Left cardiac atrium (tissue), 4 donors: ENCODE measurements at places on chromosomes 1 and 21. TPM values are rescaled to one million over a fixed set of nuclear protein-coding genes. Genes with fewer than 3 reads are reported as not detected.

- no peak for DNase-seq
Measured at GRCh38 chr1:206768472-206769303, 1.9 kb upstream of the IL19 start.

The CYP4Z1 gene
- 1.1 TPM for total RNA-seq

DNA sequence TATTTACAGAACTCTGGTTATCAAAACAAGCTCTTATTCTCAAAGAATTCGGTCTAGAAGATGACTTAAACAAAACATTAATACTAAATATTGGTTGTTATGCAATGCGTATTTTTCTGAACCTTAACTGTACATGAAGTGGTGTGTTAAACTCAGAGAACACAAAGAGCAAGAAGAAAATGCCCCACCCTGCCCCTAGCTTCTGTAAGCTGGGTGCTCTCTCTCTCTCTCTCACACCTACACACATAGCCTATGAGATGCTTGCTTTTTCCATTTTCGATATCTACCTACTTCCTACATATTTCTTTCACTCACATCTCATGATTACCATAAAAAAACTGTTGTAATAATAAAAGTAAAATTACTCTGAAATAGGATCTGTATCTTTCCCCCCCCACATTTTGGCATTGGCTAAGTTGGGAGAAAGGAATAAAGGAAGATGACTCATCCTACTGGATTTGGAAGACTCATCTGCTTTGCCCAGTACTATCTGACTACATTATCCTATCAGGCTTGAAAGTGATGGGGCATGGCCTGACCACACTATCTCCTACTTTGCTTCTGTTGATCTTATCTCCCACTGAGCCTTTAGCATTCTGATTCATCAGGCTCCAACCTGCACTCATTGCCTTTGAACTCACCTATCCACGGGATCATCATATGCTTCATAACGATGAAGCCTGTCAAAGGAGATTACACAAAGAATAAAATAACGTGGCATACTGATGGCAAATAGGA, 2.9 kb downstream of the CRYZ start:
- no peak for DNase-seq

The RXFP4 gene
- total RNA-seq, result not detected

DNA sequence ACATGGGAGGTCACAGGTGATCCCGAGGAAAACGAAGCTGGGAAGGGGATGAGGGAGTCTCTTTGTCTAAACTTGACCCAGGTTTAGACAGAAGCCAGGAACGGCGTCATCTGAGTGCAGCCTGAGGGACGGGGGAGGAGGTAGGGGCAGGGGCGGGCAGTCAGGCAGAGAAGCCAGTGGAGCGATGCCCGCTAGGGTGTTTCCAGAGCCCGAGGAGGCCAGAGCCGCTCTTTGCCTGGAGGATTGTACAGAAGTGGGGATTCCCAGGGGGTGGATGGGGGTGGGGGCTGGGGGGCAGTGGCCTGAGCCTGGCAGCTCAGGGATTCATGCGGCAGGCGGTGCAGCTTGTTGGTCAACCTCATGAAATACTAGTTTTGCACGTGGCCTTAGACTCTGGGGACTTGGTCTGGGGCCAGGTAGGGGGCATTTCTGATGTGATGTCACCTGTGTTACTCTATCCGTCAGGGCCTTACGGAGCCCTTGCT, 58.4 kb downstream of the VPS26C start:
- DNase-seq, result no peak

The LCE6A gene
- total RNA-seq, result not detected

DNA sequence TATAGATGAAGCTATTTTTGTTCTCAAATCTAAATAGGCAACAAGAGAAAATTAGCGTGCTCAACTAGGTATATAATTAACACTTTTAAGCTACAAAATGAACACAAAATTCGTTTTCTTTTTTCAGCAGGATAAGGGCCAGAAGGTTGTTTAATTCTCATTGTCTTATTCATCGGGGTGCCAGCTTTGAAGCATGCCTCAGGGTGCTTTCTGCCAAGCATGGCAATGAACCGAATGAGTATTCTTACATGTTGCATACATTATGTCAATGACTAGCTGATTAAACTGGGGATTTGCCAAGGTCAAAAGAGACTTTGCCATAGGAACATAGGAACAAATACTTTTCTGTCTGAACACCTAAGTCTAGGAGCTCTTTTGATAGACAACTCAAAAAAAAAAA, 102.0 kb upstream of the MAP1LC3C start:
- DNase-seq, result no peak

The TAS1R1 gene
- not detected for total RNA-seq

The FUCA1 gene
- 19.9 TPM for total RNA-seq

- DNase-seq, result no peak
Measured at GRCh38 chr1:5968161-5968736, 24.0 kb downstream of the NPHP4 start.

DNA sequence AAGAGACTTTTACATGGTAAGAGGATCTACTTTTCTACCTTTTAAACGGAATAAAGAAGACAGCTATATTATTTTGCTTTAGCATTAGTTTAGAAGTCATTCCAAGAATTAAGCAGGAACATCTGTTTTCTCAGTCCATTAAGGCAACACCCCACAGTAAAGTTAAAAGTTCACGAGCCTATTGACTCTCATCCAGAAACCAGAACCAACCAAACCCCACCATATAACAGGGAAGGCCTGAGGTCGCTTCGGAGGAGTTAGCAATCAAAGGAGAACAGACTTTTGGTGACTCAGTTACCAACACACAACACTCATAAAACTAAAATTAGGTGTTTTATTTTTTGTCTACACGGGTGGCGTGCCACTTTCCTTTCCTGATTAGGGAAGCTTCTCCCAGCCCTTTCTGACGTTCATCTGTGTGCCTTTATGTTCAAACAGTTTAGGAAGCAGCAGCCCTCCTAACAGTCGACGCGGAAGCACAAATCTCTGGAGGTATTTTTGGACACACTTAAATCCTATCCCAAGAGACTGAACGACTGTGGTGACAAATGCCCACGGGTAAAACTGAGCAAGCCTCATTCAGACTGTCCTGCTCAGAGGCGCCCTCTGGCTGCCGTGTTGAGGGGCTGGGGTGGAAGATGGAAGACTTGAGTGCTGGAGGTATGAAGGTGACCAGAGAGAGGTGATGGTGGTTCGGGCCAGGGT, 8.6 kb upstream of the PLA2G2C start:
- DNase-seq, result peak; percentile 76

GRCh38 chr1:116962987-116963639, 38.4 kb upstream of the CD101 start:
- no peak for DNase-seq

The LENEP gene
- total RNA-seq, result not detected

- DNase-seq, result no peak
Measured at GRCh38 chr1:35426097-35426586, 131.1 kb downstream of the KIAA0319L start.

The SMIM1 gene
- 35.9 TPM for total RNA-seq

The WNT9A gene
- 1.1 TPM for total RNA-seq

DNA sequence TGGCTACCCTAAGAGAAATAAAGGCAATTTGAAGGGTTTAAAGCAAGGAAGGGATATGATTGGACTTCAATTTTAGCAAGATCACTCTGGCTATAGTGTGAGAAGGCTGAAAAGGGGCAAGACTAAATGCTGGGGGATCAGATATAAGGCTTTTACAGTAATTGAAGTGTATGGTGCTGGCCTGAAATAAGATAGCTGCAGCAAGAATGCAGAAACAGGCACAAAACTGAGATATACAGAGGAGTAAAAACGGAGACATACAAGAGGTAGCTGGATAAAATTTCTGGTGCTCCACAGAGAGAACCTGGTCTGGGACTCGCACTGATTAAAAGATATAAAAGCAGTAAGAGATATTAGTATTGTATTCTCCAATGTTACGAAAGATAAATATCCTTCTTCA, 92.0 kb downstream of the DENND1B start:
- DNase-seq, result no peak

DNA sequence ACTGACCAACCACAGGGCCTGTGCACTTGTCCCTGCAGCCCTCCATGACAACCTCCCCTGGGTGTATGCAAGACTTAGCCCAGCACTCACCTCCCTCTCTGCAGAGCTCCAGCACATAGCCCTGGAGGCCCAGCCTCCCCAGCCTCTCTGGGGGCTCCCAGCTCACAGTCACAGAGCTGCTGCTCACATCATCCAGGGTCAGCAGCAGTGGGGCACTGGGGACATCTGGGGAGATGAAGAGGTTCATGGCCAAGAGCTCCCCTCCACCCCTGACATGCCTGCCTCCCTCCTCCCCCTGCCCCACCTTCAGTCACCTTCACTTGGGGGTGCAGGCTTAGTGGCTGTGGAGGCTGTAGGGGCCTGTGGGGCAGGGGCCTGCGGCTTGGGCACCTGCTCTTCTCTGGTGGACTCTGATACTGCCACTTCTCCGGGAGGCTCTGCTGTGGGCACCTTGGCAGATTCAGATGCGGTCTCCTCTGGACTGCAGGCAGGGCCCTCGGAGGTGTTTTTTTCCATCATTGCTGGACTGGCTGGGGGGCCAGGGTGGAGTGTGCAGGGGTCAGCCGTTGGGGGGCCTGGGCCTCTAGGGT, at the start of gene MYBPH:
TSS of gene MYBPH (minus strand) at position 590 of the 590 bp plus-strand sequence. CDS start at position 519, 71 bp downstream.
- no peak for DNase-seq

GRCh38 chr1:243742819-243743218, 107.2 kb downstream of the AKT3 start:
- DNase-seq, result no peak

DNA sequence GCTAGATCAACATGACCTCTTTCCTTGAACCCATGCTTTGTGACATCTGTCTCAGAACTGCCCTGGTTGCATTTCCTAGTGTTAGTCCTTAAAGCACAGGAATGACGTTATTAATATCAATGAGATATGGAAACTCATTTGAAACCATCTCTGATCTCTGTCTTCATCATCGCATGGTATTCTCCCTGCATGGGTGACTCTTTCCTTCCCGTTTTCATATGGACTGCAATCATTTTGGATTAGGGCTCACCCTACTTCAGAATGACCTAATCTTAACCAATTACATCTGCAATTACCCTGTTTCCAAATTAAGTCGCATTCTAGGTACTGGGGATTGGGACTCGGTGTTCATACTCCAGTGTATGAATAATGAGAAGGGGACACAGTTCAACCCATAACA, 41.7 kb upstream of the DISC1 start:
- DNase-seq, result no peak

The SLC44A5 gene
- total RNA-seq, result 4.2 TPM

- peak; percentile 32 for DNase-seq
Measured at GRCh38 chr1:232287676-232288569, 342.0 kb downstream of the SIPA1L2 start.

The AADACL4 gene
- not detected for total RNA-seq

The SCP2 gene
- total RNA-seq, result 148 TPM

GRCh38 chr1:182446033-182446669, 3.8 kb upstream of the RGSL1 start:
- no peak for DNase-seq

- DNase-seq, result no peak
Measured at GRCh38 chr1:60727552-60727951, 354.8 kb upstream of the NFIA start.

DNA sequence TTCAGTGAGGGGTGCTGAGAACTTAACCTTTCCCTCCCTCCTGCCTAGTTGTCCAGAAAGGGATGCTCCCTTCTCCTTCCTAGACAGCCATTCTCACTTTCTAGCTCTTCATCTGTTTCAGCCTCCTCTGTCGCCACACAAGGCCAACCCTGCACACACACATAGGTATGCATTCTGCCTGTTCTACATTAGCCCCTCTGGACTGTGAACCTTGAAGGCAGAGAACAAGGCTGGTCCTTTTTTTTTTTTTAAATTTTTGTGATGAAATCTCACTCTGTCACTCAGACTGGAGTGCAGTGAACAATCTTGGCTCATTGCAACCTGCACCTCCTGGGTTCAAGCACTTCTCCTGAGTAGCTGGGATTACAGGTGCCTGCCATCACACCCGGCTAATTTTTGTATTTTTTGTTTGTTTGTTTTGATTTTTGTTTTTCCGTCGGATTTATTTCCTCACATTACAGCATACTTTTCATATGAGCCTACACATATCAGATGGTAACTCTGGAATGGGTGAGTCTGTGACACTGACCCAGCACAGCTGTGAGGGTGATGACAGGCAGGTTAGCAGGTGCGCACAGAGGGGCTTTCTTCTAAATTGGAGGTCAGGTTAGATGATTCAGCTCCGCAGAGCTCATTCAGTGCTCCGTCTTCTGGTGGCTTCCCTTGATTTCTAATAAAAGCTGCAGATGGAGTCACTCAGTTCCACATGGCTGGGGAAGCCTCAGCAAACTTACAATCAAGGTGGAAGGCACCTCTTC, 4.9 kb upstream of the AKR1A1 start:
- DNase-seq, result no peak

The FCGR2B gene
- total RNA-seq, result 42.4 TPM
